ENCODE measurements at places on chromosomes 2 and 18.

- no peak for DNase-seq
Observed at GRCh38 chr2:42124011-42124785, 45.0 kb upstream of the EML4 start.

GRCh38 chr18:47931718-47932103 is 1.3 kb upstream of the SMAD2 start:
- DNase-seq, result no peak

DNA sequence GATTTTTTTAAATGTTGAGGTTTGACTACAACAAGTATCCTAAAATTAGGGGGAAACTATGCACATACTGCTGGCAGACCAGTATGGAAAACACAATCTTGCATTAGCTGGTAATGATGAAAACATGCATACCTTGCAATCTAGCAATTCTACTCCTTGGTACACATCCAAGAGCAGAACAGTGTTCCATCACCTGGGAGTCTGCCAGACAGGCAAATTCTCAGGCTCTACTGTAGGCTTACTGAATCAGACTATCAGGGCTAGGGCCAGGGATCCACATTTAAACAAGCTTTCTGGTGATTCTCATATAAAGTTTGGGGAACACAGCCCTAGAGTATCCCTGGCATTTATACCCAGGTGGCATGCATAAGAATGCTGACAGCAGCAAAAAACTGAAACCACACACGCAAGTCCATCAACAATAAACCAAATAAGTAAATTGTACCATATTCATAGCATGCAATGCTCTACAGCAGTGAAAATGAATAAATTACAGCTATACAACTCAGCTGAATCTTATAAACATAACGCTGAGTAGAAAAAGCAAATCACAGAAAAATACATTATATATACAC is 13.6 kb downstream of the CDH2 start:
- no peak for DNase-seq

GRCh38 chr2:158006961-158007719 is 94.5 kb upstream of the UPP2 start:
- DNase-seq, result no peak

- no peak for DNase-seq
Observed at GRCh38 chr2:109475531-109476210, 138.1 kb downstream of the SEPTIN10 start.

GRCh38 chr2:140994856-140995255 is 1136.0 kb downstream of the LRP1B start:
- DNase-seq, result no peak

Measured in right atrium auricular region (tissue), 2 donors.